ENCODE measurements at places on chromosomes 5 and 9. TPM values are rescaled to one million over a fixed set of nuclear protein-coding genes. Genes with fewer than 3 reads are reported as not detected.

The CXCL14 gene
- 0.14 TPM for total RNA-seq

The CACNA1B gene
- 0.04 TPM for total RNA-seq

The FXN gene
- total RNA-seq: 33.0 TPM

The NPR2 gene
- total RNA-seq: 4.6 TPM

The PLPP7 gene
- total RNA-seq: not detected

Measured in A549 treated with RU486 at 1 μM for 4 hours (cell line).